Endothelial cell (in vitro differentiated cells): ENCODE measurements at places on chromosomes 1 and 21.

DNA sequence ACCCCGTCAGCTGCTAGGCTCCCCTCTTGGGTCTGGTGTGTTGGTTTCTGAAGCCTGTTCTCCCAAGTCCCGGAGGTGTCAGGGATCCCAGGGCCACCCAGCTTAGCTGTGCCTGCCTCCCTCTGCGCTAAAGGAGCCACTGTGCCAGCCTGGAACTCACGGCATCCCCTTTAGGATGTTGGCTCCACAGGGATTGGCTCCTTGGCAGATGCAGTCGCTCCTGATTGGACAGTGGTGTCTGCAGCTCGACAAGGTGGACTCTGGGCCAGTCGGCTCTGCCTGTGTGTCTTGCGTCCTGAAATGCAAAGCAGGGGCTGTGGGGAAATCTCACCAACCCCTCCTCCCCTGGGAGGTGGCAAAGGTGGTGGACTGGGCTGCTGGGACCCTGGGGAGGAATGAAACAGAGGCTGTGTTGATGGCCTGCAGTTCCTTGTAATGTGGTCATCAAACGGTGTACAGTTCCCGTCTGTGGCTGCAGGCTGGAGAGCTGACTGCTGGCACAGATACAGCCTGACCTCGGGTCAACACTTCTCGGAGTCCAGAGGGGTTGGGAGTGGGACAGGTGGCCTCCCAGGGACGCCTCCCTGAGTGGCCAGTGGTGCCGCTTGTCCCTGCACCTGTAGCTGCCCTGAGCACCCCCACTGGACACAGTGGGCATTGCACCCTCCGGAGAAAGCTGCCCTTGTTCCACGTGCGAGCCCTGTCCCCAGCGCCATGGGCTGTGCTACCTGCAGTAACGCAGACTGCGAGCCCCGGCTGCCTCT is 11.5 kb upstream of the KCNAB2 start:
- DNase-seq = peak; percentile 82

GRCh38 chr1:181110013-181110412 is 21.5 kb downstream of the IER5 start:
- no peak for DNase-seq

DNA sequence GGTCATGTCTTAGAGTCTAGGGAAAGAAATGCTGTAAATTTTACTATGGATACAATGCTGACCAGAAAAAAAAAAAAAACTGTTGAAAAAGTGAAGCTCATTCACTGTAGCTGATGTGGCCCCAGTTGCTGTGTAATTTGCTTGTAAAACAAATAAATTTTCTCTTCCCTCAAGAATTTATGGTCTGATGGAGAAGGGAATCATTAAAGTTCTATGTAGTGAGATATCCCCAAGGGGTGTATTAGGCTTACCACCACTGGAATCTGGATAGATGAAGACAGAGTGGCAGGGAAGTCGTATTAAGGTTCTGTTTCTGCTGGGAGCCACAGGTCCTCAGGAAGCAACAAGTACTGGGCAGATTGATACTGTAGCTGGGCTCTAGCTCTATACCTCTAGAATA is 860.0 kb downstream of the LTN1 start:
- no peak for DNase-seq

GRCh38 chr1:167973832-167974231 is 37.0 kb upstream of the MPC2 start:
- no peak for DNase-seq

DNA sequence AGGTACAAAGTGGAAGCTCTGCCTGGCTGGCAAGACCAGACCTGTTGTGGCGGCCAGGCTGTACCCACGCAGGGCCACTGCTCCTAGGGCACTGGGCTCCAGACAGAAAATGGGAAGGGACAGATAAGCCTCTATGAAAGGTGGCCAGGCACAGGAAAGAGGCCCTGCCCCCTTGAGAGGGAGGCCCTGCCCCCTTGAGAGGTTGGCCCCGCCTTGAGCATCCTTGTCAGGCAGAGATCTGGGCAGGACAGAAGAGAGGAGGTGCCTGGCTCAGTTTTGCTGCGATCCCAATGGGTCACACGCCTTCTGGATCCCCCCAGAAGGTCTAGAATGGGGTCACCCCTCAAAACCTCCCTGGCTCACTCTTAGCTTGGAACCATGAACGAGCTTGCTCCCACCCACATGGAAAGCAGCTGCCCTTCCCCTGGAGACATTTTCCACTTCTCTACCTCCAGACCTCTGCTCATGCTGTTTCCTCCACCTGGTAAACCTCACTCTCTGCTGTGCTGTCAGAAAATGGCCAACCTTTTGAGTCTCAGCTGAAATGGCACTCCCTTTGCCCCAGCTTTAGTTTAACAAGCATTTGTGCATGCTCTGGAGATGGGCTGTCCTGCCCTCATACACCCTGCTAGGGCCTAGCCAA is 17.5 kb upstream of the ECE1 start:
- no peak for DNase-seq

- DNase-seq = no peak
Observed at GRCh38 chr1:200372095-200372884, 37.5 kb downstream of the ZNF281 start.

GRCh38 chr1:214362188-214362882 is 81.4 kb downstream of the SMYD2 start:
- DNase-seq = no peak

- no peak for DNase-seq
Observed at GRCh38 chr1:222104694-222105392, 363.0 kb upstream of the DUSP10 start.

GRCh38 chr1:172339842-172340241 is 80.6 kb upstream of the C1orf105 start:
- DNase-seq = no peak

GRCh38 chr1:24744911-24745710 is at the start of gene CLIC4:
Gene CLIC4 (plus strand): TSS chr1:24745447. CDS start chr1:24745554, 107 bp downstream.
- DNase-seq = peak; percentile 100

GRCh38 chr21:33844104-33844889 is 71.3 kb downstream of the ATP5PO start:
- no peak for DNase-seq

DNA sequence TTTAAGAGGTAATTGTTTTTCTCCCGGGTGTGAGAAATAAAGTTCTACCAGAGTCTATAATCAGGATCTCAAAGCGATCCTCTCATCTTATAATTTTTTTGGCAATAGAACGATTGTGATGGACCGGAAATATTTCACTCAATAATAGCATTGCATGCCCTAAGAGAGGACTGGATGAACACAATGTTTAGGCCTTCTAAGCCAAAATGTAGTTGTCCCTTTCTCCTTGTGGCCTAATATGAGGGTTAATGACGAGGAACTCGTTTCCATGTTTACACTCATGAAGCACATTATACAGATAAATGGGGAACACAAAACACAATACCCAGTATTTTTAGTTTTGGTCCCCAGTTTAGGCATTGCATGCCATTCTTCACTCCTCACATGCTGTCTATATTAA is 5.9 kb downstream of the TBX15 start:
- no peak for DNase-seq

DNA sequence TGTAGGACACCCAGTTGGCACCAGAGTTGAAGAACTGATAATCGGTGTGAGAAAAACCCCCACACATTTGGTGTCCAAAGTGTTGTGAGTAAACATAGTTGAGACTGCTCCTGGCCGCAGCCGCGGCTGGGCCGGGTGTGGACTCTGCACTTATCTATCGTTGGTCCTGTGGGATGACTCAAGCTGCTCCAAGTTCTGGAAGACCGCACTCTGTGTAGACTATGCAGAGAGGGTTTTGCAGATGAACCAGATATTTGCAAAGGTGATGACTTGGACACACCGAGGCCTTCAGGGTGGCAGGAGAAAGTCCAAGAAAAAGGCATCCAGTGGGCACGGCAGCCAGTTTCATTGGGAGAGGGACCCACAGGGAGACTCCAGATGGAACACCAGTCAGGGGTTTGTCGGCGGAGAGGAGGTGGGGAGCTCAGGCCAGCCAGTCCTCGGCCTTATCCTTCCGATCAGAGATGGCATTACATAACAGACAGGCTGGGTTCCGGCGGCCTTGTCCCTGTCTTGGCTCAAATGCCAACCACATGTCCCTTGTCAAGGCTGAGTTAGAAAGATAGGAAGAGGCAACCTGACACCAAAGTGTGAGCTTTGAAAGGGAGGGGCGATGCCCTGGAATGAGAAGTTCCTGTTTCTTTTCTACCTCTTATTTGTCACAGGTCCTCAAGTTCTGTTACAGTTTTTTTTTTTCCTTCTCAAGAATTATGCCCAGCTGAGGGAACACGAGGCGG is 21.1 kb downstream of the C2CD2 start:
- DNase-seq = no peak

DNA sequence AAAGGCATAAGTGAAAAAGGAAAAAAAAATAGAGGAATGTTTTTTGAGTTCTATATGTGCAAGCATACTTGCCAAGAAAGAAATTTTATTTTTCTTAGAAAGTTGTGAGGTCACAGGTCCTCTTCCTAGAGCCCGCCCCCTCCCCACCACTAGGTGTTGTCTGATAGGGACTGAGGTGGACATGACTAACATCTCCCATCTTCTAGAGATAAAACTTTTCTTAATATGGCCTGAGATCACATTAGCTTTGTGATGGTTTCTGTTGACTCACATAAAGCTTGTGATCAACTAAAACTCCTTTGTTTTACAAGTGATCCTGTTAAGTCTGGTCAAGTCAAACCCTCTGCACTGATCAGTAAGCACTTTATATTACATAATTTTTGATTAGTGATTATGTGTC is 33.4 kb upstream of the CITED4 start:
- DNase-seq = no peak

GRCh38 chr1:204194771-204195170 is 1.5 kb downstream of the KISS1 start:
- no peak for DNase-seq

DNA sequence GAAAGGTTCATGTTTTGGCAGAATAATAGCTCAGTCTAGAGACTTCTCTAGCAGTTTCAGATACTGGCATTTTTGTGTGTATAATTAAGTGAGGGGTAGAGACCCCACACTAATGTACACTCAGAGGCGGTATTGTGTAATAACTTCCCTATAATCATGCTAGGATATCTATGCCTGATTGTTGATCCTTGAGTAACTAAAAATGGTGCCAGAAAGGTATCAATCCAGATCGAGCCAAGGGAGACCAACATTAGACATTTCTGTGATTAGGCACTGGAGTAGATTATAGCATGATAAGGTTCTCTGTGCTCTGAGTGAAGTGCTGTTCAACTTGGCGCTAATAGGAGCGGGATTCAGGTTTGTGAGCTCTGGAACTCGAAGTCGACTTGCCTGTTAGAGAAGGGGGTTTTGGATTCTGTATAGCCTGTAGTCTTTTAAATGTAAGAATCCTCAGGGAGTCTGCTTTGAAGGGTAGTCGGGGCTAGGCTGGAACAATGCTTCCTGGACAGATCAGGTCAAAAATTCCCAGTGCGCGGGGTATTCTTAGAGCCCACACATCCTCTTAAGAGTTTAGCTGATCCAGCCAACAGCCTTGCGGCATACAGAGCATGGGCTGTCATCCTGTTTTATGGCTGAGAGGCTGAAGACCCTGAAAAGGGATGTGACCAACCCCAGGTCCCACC is 24.2 kb downstream of the MAN1C1 start:
- DNase-seq = no peak

GRCh38 chr1:41535716-41536115 is 51.2 kb upstream of the EDN2 start:
- no peak for DNase-seq

DNA sequence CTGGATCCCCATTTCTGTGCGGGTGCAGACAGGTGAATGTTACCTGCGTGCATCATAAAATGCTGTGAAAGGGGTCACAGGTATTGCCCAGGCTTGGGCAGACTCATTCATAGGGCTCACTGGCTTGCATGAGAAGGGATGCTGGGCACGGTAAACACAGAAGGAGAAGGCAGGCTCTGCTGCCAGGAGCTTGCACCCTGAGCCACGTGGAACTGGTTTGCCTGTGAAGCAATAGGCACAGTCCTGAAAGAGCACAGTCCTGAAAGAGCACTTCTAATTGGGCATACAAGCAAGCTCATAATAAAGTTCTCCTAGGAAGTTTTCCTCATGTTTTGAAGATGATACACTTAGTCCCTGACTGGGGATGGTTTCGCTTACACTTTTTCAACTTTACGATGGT is 40.9 kb downstream of the GALNT2 start:
- no peak for DNase-seq

DNA sequence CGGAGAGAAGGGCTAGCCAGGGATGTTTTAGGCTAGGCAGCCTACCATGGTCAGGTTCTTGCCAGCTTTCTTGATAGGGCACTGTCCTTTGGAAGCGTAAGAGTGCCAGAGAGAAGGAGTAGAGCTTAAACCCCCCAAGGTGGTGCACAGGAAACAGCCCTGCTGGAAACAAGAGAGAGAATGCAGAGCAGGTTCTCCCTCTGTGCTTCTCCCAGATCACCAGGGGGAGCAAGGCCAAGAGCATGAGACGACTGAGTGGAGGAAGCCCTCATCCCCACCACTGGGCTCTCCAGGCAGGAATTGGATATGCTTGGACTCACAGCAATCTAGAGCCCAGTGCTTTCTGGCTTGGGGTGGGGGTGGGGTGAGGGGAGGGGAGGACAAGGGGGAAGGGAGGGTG is 49.8 kb downstream of the ATP2B4 start:
- no peak for DNase-seq

DNA sequence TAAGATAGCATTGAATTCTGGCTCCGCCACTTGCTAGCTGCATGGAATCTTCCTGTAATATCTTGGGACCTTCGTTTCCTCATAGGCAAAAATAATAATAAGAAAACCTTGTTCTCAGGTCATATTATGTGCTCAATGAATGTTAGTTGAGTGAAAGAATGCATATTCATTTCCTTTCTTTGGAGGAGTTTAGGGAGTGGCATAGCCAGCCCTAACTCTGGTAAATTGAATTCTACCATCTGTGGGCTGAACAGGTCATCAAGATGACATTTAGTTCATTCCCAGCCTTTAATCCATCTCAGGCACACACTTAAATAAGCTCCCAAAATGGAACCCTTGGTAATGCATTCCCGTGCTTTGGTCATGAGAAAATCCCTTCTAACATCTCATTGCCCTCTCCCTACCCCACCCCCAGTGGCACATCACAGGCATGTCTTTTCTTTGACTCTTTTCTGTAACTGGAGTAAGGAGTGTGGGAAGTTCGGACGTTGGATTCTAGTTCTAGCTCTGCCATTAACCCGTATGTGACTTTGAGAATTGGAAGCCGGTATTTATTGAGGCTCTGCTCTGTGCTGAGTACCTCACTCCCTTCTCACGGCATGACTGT is 13.2 kb upstream of the MYOG start:
- no peak for DNase-seq

GRCh38 chr1:159783724-159784123 is 3.0 kb downstream of the DUSP23 start:
- no peak for DNase-seq

DNA sequence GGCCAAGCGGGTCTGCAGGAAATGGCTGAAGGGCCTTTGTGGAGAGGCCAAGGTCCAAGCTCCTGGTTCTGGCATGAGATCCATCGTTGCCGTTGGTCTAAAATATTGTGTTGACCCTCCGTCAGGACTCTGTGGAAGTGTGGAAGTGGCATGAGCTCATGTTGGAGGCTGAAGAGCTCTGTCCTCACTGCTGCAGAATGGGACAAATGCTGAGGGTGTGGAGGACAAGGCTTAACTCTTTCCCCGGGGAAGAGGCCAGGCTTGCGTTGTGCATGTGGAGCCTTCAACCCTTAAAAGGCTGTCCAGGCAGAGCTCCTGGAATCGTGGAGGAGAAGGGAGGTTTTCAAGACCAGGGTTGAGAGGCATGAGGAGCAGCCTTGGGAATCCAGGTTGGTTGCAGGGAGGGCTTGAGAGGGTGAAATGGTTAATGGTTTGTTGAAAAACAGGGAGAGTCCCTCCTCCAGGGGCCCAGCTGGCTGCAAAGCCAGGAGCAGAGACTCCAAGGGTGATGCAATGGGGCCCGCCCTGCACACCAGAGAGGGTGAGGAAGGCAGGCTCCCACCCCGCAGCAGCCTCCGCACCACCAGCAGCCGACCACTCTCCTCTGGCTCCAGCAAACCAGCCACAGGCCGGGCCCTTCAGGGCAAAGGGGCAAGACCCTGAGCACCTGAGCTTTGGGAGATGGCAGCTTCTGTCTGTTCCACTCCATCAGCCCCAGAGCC is 6.7 kb upstream of the AHCYL1 start:
- DNase-seq = no peak
